Central memory CD8-positive, alpha-beta T cell (primary cell): ENCODE measurements at places on chromosomes 2 and 18.

- no peak for DNase-seq
These were observed 247.3 kb downstream of the NUP35 start for GRCh38 chr2:183371545-183371944.

DNA sequence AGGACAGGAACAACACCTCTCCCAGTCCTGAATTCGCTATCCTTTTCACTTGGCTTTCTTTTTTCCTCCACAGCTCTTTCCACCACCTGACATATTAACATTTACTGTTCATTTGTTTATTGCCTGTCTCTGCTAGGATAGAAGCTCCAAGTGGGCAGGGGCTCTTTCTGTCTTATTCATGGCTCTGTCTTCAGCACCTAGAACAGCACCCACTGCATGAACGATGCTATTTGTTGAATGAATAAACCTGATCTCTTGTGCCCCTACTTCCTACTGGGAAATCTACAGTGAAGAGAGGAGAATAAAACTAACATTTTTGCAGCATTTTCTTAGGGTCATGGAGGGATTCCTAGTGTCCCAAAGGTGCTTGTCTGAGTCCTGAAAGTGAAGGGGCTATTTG, 24.4 kb upstream of the GAREM2 start:
- no peak for DNase-seq

- DNase-seq, result no peak
These were observed 593.4 kb upstream of the NETO1 start for GRCh38 chr18:73461038-73461779.

GRCh38 chr2:221429741-221430491, 142.2 kb downstream of the EPHA4 start:
- DNase-seq, result no peak

- no peak for DNase-seq
These were observed 42.4 kb downstream of the ABCB11 start for GRCh38 chr2:168988755-168989154.

GRCh38 chr2:28471214-28471613, 24.6 kb upstream of the PLB1 start:
- no peak for DNase-seq

DNA sequence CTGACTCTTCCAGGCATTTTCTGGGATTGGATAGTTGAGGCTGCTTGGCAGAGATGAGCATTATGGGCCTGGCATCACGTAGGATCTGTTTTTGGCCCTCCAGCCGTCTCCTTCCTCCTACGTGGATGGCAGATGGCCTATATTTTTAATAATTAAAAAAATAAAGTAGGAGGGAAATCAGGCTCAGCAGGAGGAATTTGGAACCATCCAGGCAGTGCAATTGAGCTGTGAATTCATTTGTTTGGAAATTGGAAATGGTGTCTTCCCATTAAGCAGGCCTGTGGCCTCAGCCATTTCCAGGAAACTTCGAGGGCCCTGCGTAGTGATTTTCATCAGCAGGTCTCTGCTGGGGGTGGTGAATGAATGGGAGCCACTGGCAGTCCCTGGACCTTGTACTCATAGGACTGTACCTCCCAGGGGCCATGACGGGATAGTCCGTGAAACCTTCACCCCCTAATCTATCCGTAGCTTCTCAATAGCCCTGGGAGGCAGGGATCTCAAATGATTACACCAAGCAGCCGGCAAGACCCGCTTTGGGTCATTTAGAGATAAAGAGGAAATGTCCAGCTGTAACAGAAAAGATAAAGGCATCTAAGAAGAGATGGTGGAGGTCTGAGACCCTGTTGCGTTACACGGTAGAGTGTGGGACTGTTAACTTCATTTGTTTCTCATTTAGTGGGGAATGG, 73.1 kb upstream of the TNP1 start:
- DNase-seq, result no peak

- no peak for DNase-seq
These were observed 5.8 kb upstream of the GATA6 start for GRCh38 chr18:22163416-22164161.

DNA sequence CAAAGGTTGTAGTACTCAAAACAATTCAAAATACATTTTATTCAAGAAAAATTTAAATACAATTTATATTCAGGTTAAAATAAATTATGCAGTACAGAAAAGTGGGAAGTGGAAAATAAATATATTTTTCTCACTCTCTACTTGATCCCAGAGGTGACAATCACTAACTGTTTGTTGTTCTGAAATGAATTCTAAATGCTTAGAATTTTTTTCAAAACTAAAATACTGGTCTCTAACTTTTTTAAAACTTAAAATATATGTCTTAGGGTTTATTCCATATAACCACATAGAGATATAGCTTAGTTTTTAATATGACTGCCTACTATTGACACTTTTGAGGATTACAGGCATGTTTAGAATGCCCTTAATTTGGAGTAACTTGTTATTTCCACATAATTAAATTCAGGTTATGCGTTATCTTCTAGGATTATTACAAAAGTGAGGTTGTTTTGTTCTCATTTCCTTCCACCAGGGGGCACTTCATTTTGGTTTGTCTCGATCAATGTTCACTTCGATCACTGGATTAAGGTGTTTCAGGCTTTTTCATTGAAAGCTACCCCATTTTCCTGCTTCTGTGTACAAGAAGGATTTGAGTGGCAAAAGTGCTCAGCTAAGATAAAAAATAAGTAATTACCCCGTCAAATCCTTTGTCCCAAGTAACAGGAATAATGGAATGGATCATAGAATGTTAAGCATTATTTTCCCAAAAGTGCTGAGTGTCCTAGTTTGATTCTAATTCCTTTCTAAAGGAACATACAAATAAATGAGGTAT, 27.1 kb upstream of the TFPI start:
- no peak for DNase-seq

GRCh38 chr2:120938045-120938771, 202.5 kb downstream of the GLI2 start:
- DNase-seq, result no peak

- DNase-seq, result no peak
These were observed 36.7 kb downstream of the MCFD2 start for GRCh38 chr2:46878886-46879285.

GRCh38 chr2:227442639-227443038, 29.3 kb upstream of the AGFG1 start:
- no peak for DNase-seq

- no peak for DNase-seq
These were observed 292.6 kb downstream of the SETBP1 start for GRCh38 chr18:44973282-44973681.

DNA sequence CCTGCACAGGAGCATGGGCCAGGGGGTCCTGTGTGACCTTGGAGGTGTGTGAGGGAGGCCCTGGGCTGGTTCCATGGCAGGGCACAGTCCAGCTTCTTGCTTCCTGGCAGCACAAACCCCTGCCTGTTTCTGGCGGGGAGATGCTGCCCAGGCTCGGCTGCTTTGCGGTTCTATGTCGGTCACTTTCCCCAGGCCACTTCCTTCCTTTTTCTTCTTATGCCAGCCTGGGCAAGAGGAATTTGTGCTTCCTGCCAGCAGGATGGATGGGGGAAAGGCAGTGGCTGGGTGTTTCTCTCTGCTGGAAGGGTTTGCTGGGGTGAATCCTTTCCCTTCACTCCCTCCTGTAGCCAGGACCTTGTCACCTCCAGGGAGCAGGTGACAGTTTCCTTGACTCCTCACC, 24.3 kb downstream of the ASAP2 start:
- no peak for DNase-seq

- no peak for DNase-seq
These were observed 281.8 kb downstream of the GULP1 start for GRCh38 chr2:188573453-188573852.

DNA sequence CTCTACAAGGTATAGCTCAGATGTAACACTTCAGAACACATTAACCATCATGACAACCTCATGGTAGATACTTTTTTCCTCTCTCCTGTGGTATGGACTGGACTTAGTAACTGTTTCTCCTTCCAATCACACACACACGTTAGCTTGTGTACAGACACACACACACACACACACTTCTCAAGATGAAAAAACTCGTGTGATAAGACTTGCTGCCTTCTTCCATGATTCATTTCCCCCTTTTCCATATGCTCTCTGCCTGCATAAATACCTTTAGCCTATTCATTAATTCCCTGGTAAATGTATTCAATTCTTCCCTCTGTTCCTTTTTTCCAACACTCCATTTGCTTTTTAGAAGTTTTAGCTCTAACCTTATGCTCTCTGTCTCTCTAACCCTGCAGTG, 118.9 kb upstream of the TANK start:
- no peak for DNase-seq

GRCh38 chr2:196586511-196586991, 53.0 kb upstream of the CCDC150 start:
- no peak for DNase-seq

DNA sequence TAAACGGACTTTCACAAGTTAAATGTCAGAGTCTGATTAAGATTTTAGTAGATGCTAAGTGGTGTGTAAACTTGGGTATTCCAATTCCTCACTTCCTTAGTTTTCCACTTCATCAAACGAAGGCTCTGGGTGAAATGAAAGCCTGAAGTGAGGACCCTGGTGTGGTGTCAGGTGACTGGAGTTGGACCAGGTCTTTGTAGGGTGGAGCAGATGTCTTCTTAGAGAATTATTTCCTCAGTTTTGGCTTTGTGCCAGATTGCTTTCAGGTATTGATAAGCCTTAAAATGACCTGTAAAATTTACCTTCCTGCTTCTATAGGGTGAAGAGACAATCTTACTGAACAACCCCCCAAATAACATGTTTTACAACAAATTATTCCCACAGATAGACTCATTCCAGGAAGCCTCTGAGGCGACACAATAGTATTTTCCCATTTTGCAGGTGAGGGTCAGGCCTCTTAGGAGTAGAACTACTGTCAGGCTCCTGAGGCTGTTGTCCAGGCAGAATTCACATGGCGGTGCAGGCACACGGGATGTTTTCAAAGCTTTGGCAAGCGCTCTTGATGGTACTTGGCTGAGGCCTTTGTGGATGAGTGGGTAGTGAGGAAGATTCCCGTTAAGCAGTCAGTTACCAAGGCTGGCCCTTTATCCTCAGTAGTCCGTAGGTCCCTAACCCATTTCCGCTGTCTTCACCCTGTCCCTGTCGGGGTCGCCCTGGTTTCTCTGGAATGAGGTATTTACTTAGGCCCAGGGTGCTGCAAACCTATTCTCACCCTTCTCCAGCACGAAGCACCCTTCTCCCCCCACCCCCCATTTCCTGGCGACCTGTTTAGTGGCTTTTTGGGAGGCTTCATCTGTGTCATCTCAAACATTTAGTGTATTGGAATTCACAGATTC, 6.6 kb downstream of the RPS7 start:
- DNase-seq, result no peak

DNA sequence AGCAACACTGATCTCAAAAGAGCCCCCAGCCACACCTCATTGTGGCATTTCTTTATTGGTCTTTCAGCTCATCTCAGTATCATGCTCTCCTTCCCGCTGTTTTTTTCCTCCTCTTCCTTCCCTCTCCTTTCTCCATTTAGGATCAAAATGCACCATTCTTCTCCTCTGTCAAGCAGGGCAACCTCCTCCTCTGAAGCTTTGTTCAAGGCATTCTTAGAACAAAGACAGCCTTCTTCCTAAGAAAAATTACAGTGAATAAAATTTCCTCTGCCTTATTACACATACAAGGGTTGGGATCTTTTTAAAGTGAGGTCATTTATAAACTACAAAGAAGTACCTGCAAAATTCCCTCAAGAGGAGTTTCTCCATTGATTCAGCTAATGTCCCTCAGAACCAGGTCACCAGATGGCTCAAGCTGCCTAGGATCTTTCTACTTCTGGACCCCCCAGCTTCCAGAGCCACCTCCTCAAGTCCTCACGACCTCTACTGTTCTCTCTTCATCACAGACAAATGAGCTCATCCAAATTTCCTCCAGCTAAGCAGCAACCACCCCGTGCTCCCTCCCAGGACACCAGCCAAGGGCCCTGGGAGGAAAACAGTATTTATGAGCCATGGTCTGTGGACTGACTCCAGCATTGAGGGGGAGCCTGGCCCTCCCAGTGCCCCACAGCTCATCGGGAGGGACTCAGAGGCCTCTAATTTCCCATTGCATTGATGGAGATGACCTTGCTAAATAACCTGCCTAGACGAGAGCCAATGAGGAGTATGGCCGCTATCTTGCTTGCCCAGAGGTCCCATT, 18.0 kb downstream of the SFXN5 start:
- no peak for DNase-seq

- no peak for DNase-seq
These were observed 96.3 kb upstream of the THUMPD2 start for GRCh38 chr2:39875182-39875913.

DNA sequence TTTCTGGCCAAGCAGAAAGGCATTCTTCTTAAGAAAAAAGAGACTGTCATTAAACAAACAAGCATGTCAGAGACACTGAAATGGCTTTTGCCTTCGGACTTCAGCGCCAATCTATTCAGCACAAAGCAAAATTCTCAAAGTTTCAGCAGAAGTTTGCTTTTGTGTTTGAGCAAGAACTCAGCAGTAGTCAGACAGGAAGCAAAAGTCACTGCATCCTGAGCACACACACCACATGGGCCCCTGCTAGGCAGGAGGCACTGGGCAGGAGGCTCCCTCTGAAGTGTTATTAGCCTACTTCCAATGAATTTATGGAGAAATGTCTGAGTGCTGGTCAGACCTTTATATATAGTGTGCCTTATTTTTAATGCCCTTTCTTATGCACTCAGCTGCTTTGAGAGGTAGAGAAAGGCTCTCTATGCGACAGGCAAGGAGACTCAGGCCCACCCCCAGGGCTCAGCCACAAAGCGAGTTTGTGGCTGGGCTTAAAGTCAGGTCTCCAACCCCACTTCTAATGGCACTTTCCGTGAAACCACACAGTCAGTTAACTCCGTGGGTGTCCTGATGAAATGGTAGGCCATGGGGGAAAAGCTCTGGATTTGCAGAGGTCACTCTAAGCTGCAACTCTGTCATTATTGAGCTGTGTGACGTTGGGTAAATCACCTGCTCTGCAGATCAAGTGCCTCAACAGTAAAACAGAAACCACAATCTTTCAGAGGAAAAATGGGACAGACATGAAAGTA, 161.0 kb upstream of the TMEM200C start:
- DNase-seq, result no peak
